ENCODE measurements at places on chromosomes 3 and 15. TPM values are rescaled to one million over a fixed set of nuclear protein-coding genes. Genes with fewer than 3 reads are reported as not detected.
A peak's percentile ranks its signal among the peaks of the same experiment; 100 is the strongest.

GRCh38 chr3:3212781-3213440, 33.4 kb upstream of the CRBN start:
- no peak for DNase-seq

DNA sequence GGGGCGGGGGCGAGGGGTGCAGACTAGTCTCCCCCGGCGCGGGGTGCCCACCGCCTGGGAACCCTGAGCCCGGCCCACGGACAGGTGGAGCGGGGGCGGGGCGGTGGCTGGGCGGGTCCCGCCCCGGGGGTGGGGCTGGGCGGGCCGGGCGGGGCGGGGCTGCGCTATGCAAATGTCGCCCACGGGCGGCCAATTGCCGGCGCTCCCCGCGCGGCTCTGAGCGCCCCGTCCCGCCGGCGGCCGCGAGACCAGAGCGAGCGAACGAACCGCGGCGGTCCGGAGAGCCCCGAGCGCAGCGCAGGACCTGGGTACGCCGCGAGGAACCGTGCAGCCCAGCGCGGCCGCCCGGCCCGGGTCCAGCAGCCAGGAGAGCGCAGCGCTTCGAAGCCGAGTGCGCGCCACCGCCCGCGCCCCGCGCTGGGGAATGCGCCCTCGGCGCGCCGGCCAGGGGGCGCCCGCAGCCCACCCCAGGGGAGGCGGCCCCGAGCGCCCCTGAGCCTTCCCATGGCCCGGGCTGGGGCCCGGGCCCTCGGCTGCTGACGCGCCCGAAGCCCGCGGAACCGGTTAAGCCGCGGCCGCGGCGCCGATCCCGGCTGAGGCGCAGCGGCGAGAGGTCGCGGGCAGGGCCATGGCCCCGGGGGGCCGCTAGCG, at the start of gene SEMA3F:
TSS of gene SEMA3F (plus strand) at position 485 of the 651 bp plus-strand sequence. CDS start 4,299 bp downstream, outside the sequence.
- DNase-seq: peak; percentile 69

DNA sequence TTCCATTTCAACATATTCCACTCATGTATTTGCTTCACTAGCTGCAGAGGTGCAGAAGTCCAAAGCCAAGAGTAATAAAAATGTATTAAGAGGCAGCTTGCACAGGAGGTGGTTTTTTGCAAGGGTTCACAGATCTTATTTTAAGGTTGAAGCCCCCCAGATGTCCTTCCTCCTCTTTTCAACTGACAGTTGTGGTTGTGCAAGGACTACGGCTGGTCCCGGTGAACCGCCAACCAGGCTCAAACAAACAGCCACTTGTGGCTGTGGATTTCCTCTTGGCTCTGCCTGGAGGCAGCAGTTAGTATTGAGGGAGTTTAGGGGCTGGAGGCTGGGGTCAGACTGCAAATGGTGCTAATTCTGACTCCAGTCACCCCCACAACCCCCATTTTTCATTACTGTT, 240.7 kb upstream of the TBC1D5 start:
- no peak for DNase-seq

DNA sequence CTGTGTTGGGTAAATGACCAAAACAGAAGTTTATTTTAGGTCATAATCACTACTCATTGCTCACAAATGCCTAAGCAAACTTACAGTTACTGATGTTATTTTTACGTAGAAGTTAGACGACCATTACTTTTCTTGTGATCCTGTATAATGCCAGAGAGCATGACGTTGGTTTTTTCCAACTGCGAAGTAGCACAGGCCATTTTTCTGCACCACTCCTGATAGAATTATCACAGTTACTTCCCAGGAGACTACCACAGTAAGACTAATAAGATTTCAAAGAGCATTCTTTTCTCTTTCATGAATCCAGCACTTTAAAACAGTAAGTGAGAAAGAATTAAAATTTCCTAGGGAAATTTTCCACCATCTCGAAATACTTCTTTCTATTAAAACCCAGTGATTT, 19.8 kb downstream of the CD200 start:
- DNase-seq: no peak

- DNase-seq: no peak
These were observed 570.4 kb upstream of the TGFBR2 start for GRCh38 chr3:30035935-30036567.

GRCh38 chr3:155772801-155773200, 27.9 kb upstream of the PLCH1 start:
- DNase-seq: no peak

DNA sequence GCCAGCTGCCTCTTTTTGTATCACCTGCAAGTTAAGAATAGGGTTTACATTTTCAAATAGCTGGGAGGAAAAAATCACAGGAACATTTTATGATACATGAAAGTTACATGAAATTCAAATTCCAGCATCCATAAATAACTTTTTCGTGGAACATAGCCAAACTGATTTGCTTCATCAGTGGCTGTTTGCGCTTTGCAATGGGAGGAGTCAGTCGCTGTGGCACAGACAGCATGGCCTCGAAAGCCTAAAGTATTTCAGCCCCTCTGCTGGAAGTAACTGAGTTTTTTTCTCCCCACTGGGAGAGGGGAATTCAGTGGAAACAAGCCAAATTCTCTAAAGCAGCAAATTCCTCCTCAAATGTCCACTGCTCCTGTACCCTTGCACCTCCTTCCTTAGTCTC, 271.9 kb downstream of the SUCLG2 start:
- no peak for DNase-seq

The MYLK gene
- total RNA-seq: not detected
